CD8-positive, alpha-beta memory T cell (primary cell): ENCODE measurements at places on chromosomes 7 and 10.

DNA sequence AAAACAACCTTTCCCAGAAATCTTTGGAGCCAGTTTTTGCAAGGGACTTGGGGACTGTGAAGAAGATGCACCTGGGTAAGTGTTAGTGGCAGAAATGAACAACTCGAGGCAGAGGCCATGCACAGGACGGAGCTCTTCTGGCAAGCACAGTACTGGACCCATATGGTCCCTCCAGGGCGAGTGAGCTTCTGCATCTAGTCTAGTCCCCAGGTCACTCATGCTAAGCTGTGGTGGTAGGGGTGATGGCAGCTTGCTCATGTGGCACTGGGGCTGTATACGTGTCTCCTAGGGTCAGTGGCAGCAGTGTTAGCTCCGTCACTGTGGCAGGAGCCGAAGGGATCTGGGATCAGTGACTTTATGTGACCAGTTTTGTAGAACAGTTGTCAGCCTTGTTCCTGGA lies 9.3 kb upstream of the LRRC61 start:
- DNase-seq: no peak

DNA sequence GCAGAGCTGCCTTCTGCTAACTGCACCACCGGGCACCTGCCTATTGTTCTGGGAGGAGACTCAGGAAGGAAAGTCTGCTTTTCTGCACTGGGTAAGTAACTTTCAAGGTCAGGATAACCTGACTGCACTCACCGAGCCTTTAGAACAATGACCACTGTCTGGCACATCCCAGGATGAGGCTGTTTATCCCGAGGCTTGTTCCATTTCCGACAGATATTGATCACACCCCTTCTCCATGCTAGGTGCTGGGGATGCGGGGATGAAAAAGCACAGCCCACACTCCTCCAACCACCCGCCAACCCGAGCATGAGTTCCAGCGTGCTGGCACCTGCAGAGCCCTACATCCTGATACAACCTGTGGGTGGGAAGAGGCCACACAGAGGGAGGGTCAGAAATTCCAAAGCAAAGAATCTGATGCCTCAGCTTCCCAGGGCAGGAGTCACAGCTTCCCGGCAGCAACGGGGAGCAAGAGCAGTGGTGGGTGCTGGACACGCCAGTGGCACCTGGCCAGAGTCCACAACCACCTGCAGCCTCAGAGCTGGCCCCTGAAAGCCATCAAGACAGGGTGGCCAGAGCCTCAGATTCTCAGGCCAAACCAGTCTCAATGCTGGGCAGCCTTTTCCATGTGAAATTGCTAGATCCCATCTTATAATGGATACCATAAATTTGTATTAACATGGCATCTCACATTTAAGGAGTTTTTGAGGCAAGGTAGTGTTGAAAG lies 34.9 kb upstream of the CNPY1 start:
- no peak for DNase-seq

- DNase-seq: no peak
Observed at GRCh38 chr10:70367195-70367796, 15.1 kb downstream of the LRRC20 start.

- no peak for DNase-seq
Observed at GRCh38 chr10:132326344-132326889, 5.6 kb upstream of the LRRC27 start.

GRCh38 chr7:104643587-104644217 lies 315.3 kb downstream of the LHFPL3 start:
- DNase-seq: no peak

DNA sequence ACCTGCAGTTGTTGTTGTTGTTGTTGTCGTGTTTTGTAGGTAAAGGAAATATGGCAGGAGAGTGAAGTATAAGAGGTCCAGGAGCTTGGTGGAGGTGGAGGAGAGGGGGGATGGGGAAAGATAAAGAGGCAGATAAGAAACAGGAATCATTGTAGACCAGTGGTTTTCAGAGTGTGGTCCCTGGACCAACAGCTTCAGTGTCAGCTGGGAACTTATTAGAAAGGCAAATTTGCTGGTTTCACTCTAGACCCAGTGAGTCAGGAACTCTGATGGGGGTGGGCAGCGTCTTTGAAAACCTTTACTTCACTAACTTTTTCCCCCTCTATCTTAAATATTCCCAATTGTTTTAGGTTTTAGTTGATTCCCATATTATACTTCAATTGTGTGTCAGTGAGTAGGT lies 241.5 kb downstream of the AUTS2 start:
- no peak for DNase-seq

GRCh38 chr7:80858141-80858903 lies 60.5 kb downstream of the SEMA3C start:
- DNase-seq: no peak

- DNase-seq: no peak
Observed at GRCh38 chr7:55396233-55396785, 31.2 kb downstream of the LANCL2 start.

DNA sequence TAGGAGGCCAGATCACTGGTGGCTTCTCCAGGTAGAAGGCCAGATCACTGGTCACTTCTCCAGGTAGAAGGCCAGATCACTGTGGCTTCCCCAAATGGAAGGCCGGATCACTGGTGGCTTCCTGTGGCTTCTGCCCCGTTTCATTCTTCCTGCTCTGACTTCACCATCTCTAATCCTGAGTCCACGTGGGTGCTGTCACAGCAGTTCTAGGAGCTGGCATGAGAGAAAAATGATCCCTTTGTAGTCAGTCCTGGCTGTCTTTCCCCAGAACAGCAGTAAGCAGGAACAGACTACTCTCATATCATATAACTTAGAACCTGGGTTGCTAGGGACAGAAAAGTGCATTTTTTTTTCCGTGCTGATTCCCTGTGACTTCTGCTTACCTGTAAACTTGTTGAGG lies 90.9 kb downstream of the ACTR3B start:
- DNase-seq: no peak

DNA sequence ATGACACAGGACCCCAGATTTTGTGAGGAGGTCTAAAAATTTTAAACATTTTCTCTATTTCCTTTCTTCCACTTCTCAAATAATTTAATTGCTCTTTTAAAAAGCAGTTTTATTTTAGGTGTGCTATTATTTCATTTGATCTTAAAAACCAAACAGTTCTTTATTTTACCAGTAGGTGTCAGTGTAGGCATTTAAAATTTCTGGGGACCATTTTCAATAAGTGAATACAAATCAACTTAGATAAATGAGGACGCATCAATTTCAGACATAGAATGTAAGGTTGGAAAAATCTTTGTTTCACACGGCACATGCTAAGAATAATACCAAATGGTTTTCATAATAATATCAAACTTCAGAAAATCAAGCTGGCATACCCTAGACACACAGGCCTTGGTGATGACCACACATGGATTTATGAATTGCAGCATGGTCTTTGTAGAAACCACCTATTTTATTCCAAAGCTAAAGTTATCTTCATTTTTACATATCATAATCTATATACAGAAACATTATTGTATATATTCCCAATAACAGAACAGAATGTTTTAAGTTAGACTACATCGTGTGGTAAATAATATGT lies 127.6 kb upstream of the SLC26A5 start:
- no peak for DNase-seq

DNA sequence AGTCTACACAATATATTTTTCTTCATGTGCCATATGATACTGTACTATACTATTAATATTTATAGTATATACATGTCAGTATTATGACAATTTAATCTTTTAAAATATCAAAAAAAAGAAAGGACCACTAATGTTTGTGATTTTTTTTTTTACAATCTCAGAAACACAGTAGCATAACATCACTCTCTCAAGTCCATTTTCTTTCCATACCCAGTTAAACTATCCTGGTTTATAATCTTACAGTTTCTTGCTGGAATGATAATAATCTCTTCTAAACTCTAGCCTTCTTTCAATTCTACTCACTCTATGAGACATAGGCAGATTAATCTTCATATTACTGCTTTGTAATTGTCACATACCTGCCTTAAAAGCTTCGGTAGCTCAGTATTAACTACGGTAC lies 8.9 kb upstream of the PHYHIPL start:
- no peak for DNase-seq

GRCh38 chr7:151249034-151249731 lies 689 bp upstream of the SMARCD3 start:
- no peak for DNase-seq

- no peak for DNase-seq
Observed at GRCh38 chr10:59949608-59950007, 43.3 kb upstream of the CCDC6 start.

DNA sequence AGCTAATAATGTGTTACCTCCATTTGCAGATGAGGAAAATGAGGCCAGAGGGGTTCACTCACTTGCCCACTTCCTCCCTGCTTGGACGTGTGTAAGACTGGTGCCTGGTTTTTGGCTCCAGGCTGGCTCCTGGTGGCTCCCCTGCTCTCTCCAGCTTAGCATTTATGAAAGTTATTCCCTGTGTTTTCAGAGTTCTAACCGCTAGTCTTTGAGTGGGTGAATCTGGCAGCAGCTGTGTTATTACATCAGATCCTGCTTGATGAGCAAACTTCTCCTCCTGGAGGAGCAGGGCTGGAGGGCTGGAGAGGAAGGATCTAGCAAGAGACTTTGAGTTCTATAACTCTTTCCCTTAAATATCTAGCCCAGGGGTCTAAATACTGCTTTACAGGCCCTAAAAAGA lies 80.9 kb upstream of the AGBL3 start:
- no peak for DNase-seq

DNA sequence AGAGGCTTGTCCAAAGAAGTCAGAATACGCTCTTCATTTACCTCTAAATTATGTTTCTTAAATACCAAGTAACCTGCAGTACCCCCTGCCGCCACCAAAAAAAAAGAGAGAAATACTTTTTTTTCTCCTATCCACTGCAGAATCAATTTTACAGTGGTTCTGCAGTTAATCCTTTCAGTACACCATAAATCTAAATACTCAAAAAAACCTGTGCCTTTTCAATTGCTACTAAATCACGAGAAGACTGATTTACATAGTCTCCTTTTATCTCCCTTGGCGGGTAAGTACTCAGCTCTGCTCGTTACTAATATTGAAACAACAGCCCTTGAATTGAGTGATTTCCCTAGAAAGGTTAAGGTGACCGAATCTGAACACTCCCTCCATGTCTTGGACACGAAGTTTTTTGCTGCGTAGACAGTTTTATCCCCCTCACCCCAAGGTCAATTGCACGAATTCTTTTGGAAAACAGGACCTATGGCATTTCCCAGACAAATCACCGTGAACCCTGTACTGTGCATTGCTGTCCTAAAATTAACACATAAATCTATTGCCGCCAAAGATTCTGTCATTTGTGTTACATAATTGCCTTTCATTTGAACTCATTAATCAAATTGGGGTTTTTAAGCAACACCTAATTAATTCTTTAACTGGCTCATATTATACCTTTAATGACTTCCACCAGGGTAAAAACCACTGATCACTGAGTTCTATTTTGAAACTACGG lies 512 bp upstream of the VIM start:
- peak; percentile 72 for DNase-seq

- no peak for DNase-seq
Observed at GRCh38 chr7:135661311-135662122, 797 bp upstream of the STMP1 start.

DNA sequence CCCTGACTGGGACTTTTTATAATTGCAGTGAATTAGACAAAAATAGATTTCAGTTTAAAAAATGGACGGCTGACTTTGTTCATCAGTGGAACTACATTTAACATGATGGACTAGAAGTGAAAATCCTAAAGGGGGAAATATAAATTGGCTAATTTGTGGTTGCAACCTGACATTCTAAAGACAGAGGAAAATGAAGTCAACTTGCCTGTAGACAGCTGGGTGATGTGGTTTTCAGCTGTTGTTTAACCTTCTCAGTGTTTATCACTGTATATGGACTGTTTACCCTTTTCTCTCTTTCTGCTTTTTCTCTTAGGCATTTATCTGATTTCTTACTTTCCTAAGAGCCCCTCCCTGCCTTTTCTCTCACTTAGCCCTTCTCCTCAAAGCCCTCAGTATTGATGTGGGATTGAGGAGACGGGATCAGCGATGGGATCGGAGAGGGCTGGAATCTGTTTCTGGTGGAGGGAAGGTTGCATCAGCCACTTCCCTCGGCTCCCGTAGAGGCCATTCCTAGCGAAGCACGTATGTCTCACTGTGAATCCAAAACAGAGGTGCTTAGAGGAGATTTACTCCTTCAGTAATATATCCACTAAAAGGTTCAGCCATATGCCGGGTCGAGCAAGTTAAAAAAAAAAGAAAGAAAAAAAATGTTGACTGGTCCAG lies 109.0 kb upstream of the KLF6 start:
- no peak for DNase-seq

GRCh38 chr10:17882557-17882956 lies 69.2 kb upstream of the SLC39A12 start:
- no peak for DNase-seq

DNA sequence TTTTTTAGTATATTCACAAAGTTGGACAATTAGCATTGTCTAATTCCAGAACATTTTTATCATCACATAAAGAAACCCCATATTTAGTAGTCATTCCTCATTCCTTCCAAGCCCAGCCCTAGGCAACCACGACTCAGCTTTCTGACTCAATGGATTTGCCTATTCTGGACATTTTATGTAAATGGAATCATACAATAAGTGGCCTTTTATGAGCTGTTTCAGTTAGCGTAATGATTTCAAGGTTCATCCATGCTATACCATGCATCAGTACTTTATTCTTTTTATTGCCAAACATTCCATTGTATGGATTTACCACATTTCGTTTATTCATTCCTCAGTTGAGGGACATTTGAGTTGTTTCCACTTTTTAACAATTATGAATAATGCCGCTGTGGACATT lies 249.2 kb downstream of the DYNC1I1 start:
- no peak for DNase-seq

GRCh38 chr7:101171442-101171837 lies 6.1 kb upstream of the VGF start:
- no peak for DNase-seq

DNA sequence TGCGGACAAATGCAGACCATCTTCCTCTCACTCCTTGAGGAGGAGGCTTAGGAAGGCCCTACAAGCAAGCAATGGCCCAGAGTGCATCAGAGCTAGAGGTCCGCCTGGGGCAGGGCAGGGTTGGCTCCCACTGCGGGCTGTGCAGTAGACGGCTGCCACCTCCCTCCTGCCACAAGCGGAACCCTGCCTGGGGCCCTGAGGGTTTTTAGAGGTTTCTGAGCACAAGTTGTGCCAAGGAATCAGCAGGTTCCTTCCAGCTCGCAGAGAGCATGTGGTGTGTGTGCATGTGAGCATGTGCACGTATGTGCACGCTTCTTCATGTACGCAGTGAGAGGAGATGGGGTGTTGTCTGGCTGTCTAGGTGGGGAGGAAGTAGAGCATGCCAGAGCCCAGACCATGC lies 25.9 kb upstream of the SMARCD3 start:
- no peak for DNase-seq

DNA sequence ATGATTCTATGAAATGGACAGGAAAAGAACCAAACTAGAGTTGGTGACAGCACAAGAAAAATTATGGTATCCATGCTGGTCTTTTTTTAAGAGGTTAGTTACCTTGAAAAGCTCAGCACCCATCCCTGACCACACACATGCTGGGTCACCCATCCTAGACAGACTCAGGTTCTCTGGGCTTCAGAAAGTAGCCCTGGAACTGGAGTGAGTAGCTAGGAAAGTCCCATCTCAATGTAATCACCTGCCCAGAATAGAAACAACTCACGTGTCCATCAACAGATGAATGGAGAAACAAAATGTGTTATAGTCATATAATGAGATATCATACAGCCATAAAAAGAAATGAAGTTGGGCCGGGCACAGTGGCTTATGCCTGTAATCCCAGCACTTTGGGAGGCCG lies 37.0 kb downstream of the GSDME start:
- no peak for DNase-seq

GRCh38 chr7:133207687-133208086 lies 45.2 kb upstream of the EXOC4 start:
- no peak for DNase-seq

GRCh38 chr7:84136336-84136735 lies 58.3 kb downstream of the SEMA3A start:
- DNase-seq: no peak

GRCh38 chr7:10022957-10023356 lies 950.7 kb upstream of the PHF14 start:
- DNase-seq: no peak
